ENCODE measurements at places on chromosomes 2 and 18.

GRCh38 chr18:65411061-65411460 lies 339.8 kb upstream of the CDH7 start:
- DNase-seq: no peak

DNA sequence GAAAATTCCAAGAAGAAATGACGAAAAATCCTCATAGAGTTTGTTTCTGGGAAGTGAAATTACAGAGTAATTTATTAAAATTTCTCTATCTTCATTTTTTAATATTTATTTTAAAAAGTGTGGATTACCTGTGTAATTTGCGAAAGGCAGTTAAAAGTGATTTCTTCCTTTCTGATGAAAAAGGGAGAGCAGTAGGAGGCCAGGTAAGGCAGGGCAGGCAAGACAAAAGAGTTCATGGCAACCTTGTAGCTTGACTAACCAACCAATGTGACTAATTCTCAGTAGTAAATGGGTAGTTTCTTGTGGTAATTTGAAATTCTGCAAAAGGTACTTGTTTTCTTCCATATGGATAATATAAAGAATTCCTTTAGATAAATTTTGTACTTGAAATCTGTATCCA lies 34.9 kb upstream of the COL5A2 start:
- no peak for DNase-seq

- no peak for DNase-seq
These were observed 514.8 kb upstream of the RAB6C start for GRCh38 chr2:129464631-129465030.

DNA sequence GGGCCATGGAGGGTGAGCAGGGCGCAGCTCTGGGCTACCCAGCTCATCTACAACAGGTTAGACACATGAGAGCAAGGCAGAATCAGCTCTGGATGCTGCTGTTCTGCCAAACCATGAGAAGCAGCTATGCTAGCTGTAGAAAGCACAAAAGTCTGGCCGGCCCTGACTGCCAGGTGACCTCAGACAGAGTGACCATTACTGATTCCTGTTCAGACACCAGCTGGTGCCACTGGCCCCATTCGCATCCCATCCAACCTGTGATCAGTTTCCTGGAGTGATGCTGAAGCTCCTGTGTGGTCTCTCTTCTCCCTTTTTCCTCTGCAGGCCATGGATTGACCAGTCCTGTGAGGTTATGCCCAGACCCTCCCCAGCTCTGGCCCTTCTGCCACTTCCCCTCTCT lies 14.3 kb downstream of the RBMS1 start:
- DNase-seq: no peak

DNA sequence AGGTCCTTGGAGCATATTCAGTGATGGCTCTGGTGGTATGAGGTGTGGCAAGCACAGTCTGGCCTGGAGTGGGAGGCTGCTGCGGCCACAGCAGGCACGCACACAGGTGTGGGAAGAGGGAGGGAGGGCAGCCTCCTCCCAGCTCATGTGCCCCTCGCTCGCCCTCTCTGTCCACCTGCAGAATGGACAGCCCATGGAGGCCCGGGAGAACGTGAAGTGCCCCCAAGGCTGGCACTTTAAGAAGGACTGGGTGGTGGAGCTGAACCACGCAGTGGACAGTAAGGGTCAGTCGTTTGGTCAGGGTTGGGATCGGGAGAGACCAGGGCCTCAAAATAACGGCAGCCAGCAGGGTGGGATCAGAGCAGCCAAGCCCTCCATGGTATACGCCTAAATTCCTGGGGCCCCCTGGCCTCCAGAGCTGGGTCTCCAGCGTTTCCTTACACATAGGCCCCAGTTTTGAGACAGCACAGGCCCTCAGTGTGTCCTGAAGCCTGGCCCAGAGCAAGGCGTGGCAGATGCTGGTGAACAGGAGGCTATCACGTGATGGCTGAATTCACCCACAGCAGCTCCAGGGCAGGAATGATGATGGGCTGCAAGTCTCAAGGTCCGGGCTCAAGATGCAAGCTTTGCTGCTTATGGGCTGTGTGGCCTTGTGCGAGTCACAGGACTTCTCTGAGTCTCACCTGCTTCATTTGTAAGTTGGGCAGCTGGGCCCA lies 47.9 kb downstream of the FER1L5 start:
- no peak for DNase-seq

GRCh38 chr2:159137511-159138241 lies 148.8 kb downstream of the WDSUB1 start:
- DNase-seq: no peak

- no peak for DNase-seq
These were observed 87.5 kb upstream of the SLC35G4 start for GRCh38 chr18:11521853-11522252.

DNA sequence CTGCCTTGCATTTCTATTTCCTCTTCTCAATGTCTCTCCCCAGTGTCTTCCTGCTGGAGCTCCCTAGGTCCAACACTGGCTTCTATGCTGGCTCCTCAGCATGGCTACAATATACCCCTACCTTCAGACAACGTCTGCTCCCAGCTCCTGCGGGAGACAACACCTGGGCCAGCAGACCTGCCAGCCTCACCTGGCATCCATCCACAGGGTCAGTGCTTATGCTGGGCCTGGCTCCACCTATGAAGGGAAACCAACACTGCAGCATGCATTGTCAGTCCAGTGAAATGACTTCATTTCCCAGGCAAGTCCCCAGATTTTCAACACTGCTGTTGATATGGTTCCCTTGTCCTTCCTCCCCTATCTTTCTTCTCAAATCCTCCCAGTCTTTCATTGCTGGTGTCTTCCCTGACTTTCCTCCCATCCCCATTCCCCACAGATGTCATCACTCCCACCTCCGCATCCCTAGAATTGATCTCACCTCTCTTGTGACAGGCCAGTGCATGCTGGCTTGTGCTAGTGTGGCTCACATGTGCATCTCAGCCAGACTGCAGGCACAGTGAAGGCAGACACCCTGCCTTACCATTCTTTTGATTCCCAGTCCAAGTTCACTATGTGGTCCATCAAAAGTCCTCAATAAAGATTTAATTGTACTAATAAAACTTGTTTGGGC lies 98.0 kb downstream of the MYO5B start:
- no peak for DNase-seq

GRCh38 chr2:86194751-86195054 lies 559 bp downstream of the IMMT start:
- DNase-seq: no peak

GRCh38 chr2:156837635-156838370 lies 401.6 kb downstream of the GPD2 start:
- no peak for DNase-seq

DNA sequence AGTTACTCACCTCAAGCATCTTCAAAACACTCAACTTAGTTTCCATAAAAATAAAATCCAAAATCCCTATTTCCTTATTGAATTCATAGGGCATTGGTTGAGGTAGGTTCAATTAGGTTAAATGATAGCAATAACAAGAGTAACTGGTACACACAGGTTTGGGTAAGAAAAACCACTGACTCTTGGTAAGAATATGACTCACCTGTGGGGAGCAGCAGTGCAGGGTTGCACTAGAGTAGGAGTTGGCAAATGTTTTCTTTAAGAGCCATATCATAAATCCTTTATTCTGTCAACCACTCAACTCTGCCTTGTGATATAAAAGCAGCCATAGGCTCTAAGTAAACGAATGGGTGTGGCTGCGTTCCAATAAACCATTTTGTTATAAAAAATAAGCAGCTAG lies 71.4 kb upstream of the CDH20 start:
- DNase-seq: no peak

DNA sequence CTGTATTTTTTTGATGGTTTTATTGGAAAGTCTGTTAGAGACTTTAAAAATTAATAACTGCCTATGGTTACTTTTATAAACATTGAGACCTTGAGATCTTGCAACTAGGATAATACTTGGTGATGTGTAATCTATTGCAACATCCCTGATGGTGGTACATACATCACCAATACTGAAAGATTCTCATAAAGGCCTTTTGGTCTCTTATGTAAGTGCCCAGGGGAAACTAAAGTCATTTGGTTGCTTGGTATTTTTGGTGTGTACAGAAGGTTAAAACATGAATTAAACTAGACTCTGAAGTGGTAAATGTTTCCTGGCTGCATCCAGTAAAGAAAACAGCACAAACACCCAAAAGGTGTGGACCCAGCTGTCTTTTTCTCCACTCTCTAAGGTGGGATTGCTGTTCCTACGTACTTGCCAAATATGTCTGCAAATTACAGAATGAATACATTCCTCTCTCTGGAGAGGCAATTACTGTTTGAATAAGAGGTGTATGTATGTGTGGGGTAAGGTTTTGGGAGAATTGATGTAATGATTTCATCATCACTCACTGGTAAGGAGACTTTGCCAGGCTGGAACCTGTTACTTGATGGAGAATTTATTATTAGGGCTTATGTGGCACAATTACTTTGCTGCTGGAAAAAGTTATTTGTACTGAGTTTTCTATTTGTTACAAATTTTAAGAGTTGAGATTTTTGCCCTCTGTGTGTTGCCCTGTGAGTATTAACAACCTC lies 3.6 kb downstream of the B3GNT2 start:
- no peak for DNase-seq

DNA sequence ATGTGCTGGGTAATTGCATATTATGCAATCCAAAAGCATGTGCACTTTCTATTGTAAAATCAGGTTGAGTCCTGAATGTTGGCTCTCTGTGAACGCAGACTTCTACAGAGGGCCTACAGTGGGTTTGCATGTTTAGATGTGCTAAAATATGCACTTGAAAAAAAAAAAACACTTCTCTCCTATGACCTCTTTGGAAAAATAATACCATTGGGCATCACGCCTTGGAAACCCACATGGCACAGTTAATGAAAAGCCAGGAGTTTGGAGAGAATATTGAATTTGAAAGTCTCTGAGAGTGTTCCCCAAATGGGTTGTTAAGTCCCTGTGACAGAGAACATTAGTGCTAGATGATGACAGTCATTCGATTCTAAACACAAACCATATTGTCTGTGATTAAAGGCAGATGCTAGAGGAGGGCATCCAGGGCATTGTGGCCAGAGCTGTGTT lies 710.4 kb upstream of the PIK3C3 start:
- no peak for DNase-seq

GRCh38 chr2:23453836-23454460 lies 69.0 kb downstream of the KLHL29 start:
- DNase-seq: no peak

- no peak for DNase-seq
These were observed 20.2 kb downstream of the CXCR2 start for GRCh38 chr2:218146056-218146455.

GRCh38 chr2:26632624-26633185 lies 8.5 kb downstream of the CIB4 start:
- no peak for DNase-seq

GRCh38 chr2:105609746-105610402 lies 134.8 kb upstream of the NCK2 start:
- DNase-seq: no peak

DNA sequence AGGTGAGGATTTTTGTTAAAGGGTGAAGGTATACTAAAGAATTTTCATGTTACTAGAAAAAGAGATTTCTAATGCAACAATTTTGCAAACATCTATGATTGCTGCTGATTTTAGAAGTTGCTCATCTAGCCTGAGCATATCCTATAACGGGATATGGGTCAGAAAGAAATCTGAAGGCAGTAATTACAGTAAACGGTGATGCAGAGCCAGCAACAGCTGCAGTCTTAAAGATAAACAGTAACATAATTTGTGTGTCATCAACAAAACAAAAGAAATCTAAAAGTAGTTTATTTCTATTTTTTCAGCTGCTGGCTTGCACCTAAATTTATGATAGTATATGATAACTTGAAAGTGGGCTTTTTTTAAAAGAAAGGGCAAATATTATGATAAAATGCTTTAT lies 215.7 kb downstream of the SLC4A10 start:
- no peak for DNase-seq

- DNase-seq: no peak
These were observed 223.6 kb upstream of the EPAS1 start for GRCh38 chr2:46073540-46074046.

DNA sequence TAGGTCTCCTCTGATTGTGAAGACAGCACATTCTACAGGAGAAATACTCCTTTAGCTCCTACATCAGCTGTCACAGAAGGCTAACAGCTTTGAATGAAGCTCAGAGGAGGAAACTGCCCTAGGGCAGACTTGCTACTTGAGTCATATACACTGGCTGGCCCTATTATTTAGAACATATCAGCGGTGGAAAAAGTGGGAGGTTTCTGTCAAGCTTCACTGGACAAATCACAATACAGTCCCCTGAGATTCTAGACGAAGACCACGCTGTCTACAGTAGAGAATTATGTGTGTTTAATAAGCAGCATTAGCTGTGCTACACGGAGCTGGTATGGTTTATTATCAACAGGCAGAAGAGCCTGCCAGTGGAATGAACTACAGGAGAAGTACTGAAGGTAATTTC lies 230.9 kb upstream of the FSIP2 start:
- no peak for DNase-seq

GRCh38 chr2:96945014-96945413 lies 41.4 kb downstream of the FAM178B start:
- DNase-seq: no peak

GRCh38 chr18:79506191-79507075 lies 110.7 kb downstream of the NFATC1 start:
- peak; percentile 39 for DNase-seq

GRCh38 chr2:241746084-241746483 lies 11.7 kb downstream of the D2HGDH start:
- DNase-seq: no peak

DNA sequence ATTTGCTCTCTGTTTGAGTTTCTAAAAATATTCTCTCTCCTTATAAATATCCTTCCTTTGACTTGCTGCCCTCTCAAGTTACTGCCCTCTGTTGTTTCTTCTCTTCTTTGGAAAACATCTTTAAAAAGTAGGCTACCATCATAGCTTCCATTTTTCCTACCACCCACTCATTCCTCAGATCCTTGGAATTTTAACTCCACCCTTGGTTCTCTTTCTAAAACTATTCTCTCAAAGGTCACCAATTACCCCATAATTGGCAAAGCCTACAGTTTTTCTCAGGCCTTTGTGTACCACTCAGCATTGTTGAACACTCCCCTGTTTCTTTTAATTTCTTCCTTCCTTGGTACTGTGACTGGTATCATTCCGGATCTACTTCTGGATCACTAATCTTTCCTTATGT lies 43.0 kb upstream of the ITGAV start:
- no peak for DNase-seq

- DNase-seq: no peak
These were observed 33.2 kb downstream of the LAMA1 start for GRCh38 chr18:7084080-7085065.

GRCh38 chr18:79515331-79515730 lies 119.6 kb downstream of the NFATC1 start:
- DNase-seq: peak; percentile 5

GRCh38 chr18:12751503-12751884 lies 48.7 kb downstream of the PSMG2 start:
- no peak for DNase-seq

DNA sequence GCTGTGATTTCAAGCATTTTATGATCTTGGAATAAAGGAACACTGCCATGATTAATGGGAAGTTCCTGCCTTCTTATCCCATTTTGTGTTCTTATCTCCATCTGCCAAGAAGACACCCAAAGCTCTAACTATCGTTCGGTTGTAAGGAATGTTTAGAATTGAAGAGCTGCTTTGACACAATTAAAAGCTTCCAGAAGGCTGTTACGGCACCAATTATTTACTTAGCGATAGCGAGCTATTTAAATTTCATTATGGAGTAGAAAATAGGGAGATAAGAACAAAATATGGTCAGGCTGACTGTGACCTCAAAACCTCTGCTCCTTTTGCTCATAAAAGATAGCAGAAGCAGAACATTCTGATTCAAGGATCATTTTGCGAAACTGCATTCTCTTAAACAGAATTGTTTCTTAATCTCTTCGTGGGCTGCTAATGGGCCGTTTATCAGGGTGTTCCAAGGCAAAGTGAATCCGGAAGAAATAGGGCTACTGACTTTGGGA lies 101.6 kb downstream of the SLC4A3 start:
- no peak for DNase-seq

- DNase-seq: no peak
These were observed 107.0 kb downstream of the BCL2L11 start for GRCh38 chr2:111227716-111228141.

- DNase-seq: no peak
These were observed 222.6 kb upstream of the CTAGE1 start for GRCh38 chr18:22640281-22640842.

All from dorsolateral prefrontal cortex (tissue), 122 donors.